Stimulated activated CD4-positive, alpha-beta T cell treated with anti-CD3 and anti-CD28 coated beads, Interleukin-1b, Interleukin-23, amount 100 ng/mL, for 24 hours (primary cell): ENCODE measurements at places on chromosomes 13 and 19.

- DNase-seq: peak; percentile 78
Measured at GRCh38 chr19:45423033-45423588, 606 bp downstream of the ERCC1 start.

DNA sequence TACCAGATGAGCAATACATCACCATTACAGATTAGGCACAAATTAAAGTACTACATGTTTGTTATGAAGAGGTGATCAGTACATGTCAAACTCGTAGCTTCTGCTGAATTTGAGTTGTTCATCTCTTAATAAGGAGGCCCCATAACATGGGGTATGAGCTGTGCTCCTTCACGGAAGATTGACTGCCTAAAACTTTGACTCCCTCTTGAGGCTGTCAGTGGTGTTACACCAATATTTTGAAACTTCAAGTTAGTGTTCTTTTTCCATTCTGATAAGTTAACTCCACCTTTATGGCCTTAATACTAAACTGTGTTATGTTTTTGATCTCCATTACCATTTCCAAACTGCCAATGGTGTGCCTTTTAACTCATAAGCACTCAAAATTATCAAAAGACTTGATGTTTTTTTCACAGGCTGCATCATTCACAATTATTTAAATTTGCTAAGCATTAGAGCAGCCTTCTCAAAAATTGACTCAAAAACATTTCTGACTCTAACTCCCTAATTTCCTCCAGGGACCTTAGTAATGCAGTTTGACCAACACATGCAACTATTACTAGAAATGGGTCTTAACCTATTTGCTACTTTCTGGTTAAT, 1591.5 kb downstream of the PCDH9 start:
- DNase-seq: no peak

DNA sequence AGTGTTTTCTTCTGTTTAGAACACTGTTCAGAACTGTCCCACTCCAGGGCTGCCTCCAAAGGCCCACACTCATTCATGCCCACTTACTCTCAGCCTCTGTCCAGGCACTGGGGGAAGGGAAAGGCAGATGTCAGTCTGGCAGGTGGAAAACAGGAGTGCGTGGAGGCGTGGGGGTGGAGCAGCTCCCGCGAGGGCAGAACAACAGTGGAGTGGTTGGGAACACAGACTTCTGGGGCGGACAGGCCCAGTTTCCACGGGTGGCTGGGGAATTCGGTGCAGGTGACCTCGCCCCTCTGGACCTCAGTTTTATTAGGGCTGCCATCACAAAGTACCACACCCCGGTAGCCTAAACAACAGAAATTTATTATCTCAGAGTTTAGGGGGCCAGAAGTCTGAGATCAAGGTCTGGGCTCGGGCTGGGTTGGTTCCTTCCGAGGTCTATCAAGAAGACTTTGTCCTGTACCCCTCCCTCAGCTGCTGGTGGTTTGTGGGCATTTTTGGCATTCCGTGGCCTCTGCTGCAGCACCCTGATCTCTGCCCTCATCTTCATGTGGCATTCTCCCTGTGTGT, 59.7 kb downstream of the SIPA1L3 start:
- no peak for DNase-seq

DNA sequence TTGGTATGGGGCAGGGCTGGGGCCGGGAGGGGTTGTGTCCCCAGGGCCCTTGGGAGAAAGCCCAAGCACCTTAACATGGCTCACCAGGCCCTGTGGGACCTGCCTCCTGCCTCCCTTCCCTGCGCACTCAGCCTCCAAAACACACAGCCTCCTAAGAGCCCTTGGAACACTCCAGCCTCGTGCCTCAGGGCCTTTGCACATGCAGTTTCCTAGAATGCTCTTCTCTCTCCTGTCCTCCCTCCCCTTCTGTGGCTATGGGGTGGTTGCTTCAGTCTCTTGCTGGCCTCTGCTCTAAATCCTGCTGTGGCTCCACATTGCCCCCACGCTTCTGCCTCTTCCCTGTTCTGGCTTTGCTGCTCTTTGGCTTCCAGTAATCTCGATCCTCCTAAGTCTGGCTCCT, 23.7 kb downstream of the HIF3A start:
- DNase-seq: no peak

- DNase-seq: no peak
Measured at GRCh38 chr19:40266912-40267600, 18.1 kb downstream of the AKT2 start.

- no peak for DNase-seq
Measured at GRCh38 chr19:48913114-48913889, 13.2 kb downstream of the NUCB1 start.

DNA sequence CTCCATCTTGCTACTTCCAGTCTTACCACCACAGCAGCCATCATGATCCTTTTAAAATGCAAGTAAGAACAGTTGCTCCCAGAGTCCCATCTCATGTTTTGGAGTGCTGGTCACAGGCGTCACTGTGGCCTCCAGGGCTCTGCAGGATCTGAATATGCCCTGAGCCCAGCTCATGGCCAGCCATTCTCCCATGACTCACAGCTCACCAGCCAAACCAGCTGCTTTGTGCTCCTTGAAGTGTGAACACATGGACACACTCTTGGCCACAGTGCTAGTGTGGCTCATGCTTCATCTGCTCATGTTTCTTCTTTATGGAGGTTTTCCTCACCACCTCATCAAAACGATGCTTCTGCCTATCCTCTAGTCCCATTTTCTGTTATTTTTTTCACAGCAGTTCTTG, 466.5 kb downstream of the UQCRFS1 start:
- no peak for DNase-seq

- no peak for DNase-seq
Measured at GRCh38 chr19:6797646-6798045, 25.1 kb downstream of the VAV1 start.

DNA sequence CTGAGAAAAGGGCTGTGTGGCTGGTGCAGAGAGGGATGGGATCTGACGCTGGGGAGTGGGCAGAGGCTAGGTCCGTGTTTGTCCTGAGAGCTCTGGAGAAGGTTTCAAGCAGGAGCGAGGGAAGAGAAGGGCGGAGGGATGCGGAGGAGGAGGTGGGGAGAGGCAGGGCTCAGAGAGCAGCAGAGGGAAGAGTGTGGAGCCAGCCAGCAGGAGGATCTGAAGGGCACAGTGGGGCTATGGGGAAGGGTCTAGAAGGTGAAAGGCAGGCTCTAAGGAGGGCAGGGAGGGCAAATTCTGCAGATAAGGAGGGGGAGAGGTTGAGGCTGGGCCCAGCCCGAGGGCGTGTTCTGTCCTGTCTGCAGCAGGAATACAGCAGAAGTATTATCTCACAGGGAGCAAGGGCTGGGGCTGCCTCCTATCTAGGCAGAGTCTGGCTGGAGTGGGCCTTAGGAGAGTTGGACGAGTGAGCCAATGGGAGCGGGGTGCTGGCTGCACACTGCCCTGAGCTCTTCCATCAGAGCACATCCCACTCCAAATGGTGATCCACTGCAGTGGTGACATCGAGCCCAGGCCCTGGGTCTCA, 6.1 kb downstream of the AP2A1 start:
- DNase-seq: no peak

- DNase-seq: no peak
Measured at GRCh38 chr13:47291107-47291656, 394.3 kb upstream of the HTR2A start.

DNA sequence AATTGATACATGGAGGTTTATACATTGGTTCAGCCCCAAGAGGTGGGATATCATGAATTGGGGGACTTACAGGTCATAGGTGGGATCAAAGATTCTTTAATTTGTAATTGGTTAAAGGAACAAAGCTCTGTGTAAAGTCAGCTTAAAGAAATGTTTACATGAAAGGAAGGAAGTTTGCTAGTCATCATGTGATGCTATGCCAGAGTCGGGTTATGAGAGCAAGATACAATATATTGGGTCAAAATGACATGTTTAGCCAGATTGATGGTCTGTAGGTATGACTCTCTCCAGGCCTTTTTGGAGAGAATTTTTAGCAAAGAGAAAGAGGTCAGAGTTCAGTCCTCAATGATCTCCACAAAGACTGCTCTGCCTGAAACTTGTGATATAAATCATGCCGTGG, 5.3 kb upstream of the CYSLTR2 start:
- no peak for DNase-seq

DNA sequence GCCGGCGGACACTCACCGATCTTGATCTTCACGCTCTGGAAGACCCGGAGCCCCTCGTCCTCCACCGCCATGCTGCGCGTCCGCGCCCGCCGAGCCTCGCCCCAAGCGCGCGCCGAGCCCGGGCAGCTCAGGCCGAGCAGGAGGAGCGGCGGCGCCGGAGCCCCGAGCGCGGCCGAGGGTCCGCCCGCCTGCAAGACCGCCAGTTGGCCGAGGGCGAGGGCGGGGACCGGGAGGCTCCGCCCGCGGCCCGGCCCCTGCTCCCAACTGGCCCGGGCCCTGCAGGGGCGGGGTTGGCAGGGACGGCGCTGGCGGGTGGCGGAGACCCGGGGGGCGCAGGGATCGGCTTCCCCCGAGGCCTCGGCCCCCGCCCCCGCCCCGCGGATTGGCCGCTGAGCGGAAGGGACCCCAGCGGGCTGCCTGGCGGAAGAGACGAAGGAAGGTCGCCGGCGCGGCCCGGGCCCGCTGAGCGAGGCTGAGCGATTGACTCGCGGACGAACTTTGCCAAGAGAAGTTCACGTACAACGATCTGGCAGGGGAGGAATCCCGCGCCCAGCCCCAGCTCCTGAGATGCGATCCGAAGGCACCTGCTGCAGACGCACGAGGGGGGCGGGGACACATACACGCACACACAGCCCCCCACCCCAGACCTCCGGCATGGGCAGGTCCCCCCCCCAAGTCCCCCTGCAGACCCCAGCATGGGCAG, at the start of gene RASA3:
TSS of gene RASA3 (minus strand) at position 205 of the 703 bp plus-strand sequence. CDS start at position 71, 134 bp downstream.
- peak; percentile 60 for DNase-seq

DNA sequence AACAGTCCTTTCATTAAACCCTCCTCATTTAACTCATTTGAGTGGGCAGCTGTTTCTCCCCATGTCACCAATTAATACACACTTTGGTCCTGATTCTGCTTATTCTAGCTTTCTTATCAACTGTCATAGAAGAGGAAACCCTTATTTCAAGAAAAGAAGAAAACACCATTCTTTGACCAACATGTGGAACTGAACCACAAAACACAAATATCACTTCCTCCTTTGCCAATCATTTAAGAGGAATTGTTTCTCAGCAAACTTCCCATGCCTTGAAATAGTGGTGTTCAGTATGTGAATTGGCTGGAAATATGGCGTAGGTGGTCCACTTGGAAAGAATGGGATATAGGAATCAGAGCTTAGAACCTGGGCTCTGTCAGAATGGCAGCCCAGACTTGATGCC, 20.4 kb downstream of the MBD3L2B start:
- no peak for DNase-seq

DNA sequence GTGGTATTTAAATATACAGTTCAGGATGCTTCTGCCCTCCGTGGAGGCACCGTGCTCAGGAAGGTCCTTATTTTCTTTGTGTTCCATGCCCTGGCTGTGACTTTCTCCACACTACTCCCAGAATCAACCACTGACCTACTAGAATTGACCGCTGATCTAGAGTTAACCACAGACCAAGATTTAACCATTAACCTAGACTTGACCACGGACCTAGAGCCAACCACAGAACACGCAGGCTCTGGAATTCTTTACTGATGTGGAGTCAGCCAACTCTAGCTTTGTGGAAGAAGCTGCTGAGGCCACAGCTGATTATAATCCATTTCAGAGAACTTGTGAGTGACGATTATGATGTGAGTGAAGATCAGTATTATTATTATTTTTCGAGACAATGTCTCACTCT, 18.0 kb downstream of the GTF2F2 start:
- DNase-seq: no peak

DNA sequence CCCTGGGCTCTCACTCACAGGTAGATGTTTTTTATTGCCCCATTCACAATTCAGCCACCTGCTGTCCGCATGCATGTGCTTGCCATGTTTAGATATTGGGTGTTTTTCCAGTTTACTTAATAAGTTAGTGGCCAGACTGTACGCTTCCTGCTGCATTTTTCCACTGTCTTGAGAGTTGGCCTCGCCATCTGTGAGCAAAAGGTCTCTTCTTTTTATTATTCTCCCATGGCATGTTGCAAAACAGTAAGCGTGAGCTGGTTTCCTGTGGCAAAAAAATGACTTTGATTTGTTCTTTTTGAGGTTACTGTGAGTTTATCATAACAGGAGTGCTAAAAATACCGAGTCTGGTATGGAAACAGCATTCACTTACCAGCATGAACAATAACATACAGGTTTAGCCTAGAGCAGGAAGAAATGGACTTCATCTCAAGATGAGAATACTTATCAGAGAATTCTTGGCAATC, 46.0 kb downstream of the SAE1 start:
- DNase-seq: peak; percentile 15

GRCh38 chr13:107767119-107767518, 448.2 kb downstream of the LIG4 start:
- DNase-seq: no peak

- DNase-seq: no peak
Measured at GRCh38 chr19:50820549-50821247, 2.9 kb downstream of the KLK1 start.

DNA sequence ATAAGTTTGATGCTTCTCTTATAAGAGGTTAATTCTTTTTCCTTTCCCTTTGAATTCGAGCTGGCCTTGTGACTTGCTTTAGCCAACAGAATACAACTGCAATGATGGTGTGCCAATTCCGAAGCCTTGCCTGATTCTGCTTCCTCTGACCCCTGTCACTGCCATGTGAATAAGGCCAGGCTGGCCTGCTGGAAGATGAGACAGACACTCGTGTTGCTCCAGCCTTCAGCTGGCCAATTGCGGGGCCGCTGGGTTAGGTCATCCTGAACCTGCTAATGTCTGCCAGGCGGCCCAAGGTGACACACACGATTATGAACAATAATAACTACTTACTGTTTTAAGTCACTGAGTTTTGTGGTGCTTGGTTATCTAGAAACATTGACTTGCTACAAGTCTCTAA, 352.0 kb downstream of the MYO16 start:
- DNase-seq: no peak

DNA sequence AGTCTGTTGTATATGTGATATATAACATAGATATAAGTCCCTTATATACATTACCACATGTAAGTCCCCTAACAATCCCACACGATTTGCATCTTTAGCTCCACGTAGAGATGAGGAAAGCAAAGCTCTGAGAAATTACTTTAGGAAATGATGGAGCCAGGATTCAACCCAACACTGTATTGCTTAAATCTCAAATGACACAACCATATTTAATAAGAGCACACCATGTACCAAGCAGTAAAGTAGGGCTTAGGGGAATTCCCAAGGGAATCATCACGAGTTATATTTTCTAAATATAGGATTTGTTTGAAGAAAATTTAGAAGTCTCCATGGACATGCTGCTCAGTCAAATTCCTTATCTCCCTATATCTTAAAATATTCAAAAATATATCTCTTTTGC, 61.3 kb upstream of the POMP start:
- no peak for DNase-seq
